ENCODE measurements at places on chromosomes 3 and 15.

DNA sequence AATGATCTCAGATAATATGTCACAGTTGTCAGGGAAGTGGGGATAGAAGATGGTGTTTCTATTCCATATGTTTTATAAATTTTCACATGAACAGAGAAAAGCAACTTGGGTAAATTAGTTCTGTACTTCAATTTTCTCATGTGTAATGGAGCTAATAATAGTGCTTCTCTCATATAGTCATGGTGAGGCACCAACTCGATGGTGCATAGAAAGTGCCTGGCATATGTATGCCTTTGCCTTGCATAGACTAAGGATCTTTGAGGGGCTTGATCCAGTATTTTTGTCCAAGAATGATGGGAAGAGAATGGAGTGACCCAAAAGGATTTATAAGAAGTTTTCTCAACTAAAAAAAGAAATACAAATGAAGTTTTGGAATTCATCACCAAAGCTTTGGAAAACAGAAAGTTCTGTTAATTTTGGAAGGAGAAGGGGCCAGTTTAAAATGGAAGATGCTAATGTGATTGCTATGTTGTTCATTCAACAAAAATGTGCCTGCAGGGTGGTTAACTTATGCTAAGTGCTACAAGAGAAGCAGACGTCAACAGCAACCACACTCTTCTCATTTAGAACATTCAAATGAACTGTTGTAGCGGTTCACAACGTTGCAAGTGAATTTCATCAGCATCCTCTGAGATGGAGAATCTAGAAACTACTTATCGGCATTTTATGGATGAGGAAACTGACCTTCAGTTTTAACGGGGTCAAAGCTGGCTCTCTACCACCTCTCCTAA, 86.1 kb downstream of the RTP4 start:
- DNase-seq: peak; percentile 36

GRCh38 chr3:28907616-28908015, 373.3 kb upstream of the RBMS3 start:
- no peak for DNase-seq

DNA sequence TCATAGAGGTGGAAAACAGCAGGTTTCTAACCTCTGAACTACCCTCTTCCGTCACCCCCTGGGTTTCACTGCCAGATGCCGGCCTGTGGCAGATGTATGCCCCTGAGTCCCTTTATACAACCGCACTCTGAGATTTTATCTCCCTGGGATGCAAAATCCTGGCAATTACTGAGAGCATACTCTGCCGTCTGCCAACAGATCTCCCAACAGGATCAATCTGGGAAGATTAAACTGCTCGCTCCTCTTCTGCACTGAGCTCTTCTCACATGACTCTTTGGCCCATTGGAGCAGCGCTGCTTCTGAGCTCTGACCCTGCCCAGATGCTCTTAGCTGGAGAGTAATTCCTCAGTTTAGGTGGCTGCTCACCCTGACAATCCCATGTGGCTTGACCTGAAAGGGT, 133.2 kb downstream of the LIPC start:
- DNase-seq: no peak

GRCh38 chr3:4751029-4751501, 228.2 kb upstream of the BHLHE40 start:
- no peak for DNase-seq

DNA sequence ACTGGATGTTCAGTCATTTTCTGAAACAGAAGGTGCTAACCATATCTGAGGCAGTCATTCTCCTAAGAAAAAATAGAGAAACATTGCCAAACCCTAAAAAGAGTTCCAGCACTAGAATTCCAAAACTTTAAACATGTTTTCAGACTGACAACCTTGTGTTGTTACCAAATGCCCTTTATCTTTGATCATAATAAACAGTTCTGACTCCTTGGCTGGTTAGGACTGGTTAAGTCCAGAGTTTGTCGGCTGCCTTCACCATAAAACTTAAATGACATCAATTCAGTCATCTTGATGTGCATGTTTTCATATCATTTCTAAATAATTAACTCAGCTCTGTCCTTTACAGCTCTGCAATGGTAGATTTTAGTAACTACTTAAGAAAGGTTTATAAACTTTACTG, 68.0 kb downstream of the COL8A1 start:
- no peak for DNase-seq

- no peak for DNase-seq
Observed at GRCh38 chr3:169871129-169871886, 1.6 kb upstream of the LRRC31 start.

GRCh38 chr3:24052446-24052845, 107.4 kb downstream of the NR1D2 start:
- DNase-seq: peak; percentile 4

DNA sequence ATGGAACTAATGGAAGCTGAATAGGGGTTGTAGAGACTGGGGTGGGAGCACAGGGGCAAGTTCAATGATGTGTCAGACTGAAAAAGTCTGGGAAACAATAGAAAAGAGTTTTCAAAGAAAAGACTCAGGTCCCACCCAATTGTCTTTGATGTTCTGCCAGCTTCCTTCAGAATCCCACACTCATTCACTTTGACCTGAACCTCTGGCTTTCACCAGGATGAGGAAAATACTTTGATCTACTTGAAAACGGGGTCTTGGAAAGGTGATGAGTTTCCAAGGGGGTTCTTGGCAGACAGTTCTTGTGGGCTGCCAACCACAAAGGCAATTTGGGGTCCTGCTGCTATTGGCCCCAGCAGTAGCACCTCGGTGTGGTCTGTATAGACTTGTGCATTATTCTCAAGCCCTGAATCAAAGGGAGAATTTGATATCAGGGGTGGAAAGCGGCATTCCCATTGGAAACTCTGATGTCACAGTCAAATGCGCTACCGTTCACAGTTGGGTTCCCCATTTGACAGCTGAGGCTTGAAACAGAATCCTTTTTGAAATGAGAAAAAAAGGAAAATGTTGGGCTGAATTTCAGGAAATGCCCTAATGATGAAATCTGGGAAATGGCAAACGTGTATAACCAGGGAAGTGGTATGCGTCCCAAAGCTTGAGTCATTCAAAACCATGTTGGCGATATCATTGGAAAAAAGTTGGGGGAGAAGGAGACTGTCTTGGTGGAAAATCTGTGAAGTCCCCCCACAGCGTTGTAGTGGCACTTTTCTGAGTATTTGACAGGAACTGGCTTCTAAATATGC, 229.2 kb upstream of the LRTM1 start:
- DNase-seq: no peak

- DNase-seq: no peak
Observed at GRCh38 chr15:33370623-33371020, 59.9 kb downstream of the RYR3 start.

- no peak for DNase-seq
Observed at GRCh38 chr3:152373379-152373778, 104.7 kb downstream of the MBNL1 start.

GRCh38 chr15:57647791-57648130, 56.1 kb downstream of the MYZAP start:
- no peak for DNase-seq

DNA sequence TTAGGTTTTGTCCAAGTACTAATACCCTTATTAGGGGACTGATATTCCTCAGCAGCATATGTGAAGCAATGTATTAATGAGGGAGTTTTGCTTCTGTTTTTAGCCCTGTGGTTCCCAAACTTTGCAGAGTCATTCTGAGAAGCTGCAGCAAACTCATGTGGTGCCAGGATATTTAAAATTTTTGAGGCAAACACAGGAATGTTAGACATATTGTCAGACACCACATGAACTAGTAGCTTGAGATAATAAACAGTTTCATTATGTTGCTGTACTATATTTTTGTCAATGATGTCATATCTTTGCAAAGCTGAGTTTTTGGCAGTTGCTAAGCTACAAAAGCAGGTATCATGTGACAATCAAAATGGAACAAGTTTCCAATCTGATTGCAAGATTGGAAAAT, 36.6 kb downstream of the ATP6V1A start:
- peak; percentile 83 for DNase-seq

DNA sequence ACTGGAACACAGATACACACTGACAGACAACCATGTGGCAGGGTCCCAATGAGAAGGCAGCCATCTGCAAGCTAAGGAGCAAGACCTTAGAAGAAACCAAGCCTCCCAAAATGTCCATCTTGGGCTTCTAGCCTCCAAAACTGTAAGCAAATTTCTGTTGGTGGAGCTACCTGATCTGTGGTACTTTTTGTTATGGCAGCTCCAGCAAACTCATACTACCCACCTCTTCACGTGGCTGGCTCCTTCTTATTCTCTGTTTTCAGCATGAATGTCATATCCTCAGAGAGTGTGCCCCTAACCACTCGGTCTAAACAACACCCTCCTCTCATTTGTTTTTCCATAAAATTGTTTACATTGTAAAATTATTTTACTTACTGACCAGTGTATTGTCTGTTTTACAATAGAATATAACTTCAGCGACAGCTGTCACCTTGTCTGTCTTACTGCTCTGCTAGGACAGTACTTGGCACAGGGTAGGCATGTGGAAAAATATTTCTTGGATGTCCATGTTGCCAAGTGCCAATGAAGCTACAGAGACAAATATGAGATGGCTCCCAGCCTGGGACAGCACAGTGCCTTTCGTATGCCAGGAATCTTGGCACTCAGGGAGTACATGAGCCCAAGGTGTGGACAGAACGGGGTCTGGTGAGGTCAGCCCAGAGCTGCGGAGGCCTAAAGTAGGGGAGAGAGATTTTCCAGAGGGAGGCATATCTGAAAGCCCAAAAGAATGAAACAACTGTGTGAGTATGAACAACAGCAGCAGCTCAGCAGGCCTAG, 17.4 kb upstream of the SLC25A36 start:
- DNase-seq: no peak

DNA sequence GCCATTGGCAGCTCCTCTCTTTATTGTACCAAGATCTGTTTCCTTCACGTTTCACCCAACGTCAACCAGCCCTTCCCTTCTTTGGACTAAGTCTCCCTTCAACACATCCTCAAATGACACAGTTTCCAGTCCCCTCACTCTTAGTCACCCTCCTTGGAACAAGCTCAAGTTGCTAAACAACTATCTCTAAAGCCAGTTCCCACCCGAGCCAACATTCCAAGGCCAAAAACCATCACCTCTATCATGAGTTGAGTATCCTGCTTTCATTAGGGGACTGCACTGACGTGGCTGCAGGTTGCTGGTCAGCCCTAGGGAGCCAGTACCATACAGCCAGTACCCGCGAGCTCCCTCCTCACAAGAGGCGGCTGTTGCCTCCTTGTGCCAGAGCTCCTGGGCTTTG, 73.8 kb downstream of the LIPC start:
- no peak for DNase-seq

GRCh38 chr3:31016196-31016595, 121.7 kb upstream of the GADL1 start:
- DNase-seq: no peak
